ENCODE measurements at places on chromosomes 2 and 18.

DNA sequence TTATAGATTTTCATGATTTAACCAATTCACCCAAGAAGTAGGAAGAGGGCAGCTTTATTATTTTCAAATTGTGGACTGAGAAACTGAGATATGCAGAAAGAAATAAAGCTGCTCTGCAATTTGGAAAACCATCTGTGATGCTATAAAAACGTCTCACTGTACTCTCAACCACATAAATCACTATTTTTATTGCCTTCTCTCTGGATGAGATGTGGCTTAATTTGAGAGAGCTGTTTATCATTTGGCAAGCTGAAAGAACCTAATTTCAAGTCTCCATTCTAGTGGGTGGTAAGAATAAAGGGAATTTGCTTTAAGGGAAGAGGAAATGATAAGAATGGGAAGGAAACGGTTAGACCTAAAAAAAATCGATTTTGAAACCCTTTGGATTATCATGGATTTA is 49.9 kb upstream of the CYP1B1 start:
- DNase-seq = no peak

GRCh38 chr2:109486711-109487535 is 126.8 kb downstream of the SEPTIN10 start:
- no peak for DNase-seq

- no peak for DNase-seq
Observed at GRCh38 chr2:37802211-37802752, 122.8 kb upstream of the RMDN2 start.

DNA sequence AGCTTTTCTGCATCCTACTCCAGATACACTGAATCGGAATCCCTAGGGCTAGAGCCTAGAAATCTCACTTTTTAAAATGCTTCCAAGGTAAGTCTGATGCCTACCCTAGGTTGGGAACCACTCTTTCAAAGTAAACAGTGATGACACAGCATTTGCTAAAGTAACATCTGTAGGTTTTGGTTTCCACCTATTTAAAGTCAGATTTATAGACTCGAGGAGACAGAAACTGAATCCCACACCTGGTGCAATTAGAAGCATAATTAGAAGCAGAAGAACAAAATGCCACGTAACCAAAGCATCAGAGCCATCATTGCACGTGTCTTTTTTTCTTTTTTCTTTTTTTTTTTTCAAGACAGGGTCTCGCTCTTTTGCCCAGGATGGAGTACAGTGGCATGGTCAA is 40.9 kb downstream of the PDK1 start:
- DNase-seq = no peak

DNA sequence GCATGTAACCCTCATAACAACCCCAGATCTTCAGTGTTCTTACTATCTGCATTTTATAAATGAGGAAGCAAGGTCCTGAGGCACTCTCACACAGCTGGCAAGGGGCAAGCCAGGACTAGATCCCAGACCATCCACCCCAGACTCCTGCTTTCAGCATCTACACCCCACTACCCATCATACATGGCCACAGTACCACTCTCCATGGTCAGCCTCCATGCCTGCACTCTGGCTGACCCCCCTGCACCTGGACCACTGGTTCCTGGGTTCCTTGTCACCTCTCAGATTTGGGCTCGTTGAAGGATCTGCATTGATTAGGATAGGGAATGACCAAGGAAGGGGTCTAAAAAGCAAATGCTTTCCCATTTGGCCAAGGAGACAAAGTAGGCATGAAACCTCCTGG is 36.0 kb upstream of the TEX51 start:
- no peak for DNase-seq

- DNase-seq = no peak
Observed at GRCh38 chr2:85230679-85231467, 96.9 kb downstream of the TGOLN2 start.

DNA sequence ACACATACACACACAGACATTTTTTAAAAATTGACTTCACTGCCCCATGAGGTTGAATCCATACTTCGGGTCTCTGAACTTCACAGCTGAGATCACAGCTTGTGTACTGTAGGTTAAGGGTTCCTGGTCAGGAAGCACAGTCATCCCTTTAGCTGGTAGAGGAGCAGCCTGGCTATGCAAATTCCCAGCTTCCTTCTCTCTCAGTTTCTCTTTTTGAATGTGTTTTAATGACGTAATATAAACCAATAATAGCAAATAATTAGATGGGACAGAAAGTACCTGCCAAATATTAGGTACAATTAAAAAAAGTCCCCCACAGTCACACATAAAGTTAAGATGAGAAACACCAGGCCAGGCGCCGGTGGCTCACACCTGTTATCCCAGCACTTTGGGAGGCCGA is 178.7 kb downstream of the ZNF385B start:
- DNase-seq = no peak

DNA sequence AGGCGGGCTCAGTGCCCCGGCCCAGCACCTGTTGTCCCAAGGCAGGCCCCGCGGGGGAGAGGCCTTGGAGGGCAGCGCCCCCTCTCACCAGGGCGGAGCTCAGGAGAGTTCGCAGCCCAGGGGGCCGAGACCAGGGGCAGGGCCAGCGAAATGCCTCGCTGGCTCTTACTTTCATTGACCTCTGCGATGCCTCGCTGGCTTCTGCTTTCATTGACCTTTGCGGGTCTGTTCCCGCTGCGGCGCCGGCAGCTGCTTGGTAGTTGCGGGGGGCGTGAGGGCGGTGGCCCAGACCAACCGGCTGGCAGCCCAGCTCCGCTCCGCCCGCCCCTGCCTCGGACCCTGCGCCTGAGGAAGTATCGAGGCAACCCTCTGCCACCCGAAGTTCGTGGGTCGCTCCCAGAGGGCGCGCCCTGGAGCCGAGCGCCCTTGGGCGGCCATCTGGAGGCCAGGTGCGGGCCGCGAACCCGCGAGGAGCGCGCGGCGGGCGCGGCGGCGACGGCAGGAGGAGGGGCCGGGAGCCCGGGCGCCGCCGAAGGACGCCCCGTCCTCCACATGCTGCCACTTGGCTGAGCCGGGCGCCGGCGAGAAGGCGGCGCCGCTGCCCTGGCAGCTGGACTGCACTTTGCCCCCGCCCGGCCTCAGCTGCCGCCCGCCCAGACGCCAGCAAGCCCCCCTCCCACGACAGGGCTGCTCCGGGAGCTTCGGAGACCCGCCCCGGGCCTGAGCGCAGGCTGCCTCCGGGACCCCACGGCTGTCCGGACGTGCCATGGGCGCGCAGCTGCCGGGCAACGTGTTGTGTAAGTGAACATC is 118.0 kb upstream of the MSTN start:
- DNase-seq = no peak

DNA sequence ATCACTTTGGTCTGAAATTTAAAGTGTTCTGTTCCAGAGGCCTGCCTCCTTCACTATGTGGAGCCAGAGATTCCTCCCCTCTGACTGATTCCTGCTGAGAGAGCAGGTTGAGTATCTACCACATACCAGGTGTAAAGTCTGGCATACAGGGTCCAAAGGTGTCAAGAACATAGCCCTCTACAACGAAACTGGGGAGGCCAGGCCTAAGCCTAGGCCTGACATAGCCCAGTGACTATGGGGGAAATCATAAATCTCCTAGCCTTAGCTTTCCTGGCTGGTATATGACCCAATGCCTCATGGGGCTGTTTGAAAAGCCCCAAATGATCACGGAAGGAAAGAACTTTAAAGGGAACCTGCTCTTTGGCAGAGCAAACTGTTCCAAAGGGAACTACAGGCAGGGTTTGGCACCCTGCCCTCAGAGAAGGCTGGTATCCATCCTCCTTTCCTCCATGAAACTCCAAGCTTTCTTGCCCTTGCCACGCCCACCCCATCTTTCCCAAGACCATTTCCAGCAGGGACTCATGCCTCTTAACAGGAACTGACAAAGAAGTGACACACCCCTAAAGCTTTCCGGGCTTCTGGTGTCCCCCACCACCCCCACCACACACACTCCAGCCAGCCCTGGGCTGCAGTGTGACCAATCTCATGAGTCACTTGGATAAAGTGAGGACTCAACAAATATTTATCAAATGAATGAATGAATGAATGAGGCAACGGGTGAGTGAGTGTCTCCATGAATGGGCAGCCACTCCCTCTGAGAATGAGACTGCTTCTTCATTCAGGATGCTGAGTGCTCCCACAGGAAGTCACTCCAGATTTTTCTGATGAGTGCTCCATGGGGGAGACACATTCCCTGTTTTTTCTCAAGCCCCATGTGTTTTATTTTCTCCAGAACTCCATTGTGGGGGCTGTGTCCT is 114.5 kb upstream of the STPG4 start:
- no peak for DNase-seq
